ENCODE measurements at places on chromosomes 3 and 15. TPM values are rescaled to one million over a fixed set of nuclear protein-coding genes. Genes with fewer than 3 reads are reported as not detected.

GRCh38 chr3:151856641-151857040 is 16.8 kb upstream of the SUCNR1 start:
- H3K27ac ChIP-seq, result no peak overlapping the region
- H3K36me3 ChIP-seq, result no peaks in the 10 kb centered on the region
- H3K4me1 ChIP-seq, result no peaks in the 10 kb centered on the region

- no peak overlapping the region for H3K4me3 ChIP-seq
- no peaks in the 10 kb centered on the region for H3K36me3 ChIP-seq
- H3K27me3 ChIP-seq, result no peaks in the 10 kb centered on the region
- no peaks in the 10 kb centered on the region for H3K4me1 ChIP-seq
- H3K27ac ChIP-seq, result no peak overlapping the region
These were observed 222.1 kb downstream of the FHIT start for GRCh38 chr3:61029194-61029593.

DNA sequence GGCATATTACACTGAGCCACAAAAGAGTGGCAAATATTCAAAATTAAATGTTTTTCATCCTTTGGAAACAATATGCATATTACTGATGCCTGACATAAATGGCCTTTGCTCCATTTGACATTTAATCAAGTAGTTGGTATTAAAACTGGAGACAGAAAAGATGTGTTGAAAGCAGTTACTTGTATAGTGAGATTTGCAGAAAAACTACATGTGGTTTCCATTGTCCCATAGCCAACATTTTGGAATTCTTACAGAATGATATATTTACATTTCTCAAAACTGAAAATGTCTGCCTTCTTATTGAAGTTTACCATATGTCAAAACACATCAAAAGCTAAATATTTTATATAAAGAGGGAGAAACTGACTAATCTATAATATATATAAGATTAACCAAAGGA is 21.6 kb downstream of the SHOX2 start:
- H3K27me3 ChIP-seq, result peaks cover 5% of the 10 kb centered on the region
- no peak overlapping the region for H3K27ac ChIP-seq
- H3K4me1 ChIP-seq, result no peaks in the 10 kb centered on the region
- no peak for DNase-seq

Gene WWTR1
- total RNA-seq, result 11.3 TPM
